ENCODE measurements at places on chromosomes 16 and 17. TPM values are rescaled to one million over a fixed set of nuclear protein-coding genes. Genes with fewer than 3 reads are reported as not detected.

- H3K4me3 ChIP-seq, result peak overlapping the region; percentile 85
- no peaks in the 10 kb centered on the region for H3K36me3 ChIP-seq
- no peaks in the 10 kb centered on the region for H3K27me3 ChIP-seq
- DNase-seq, result peak; percentile 56
Observed at GRCh38 chr17:17495536-17496188, 533 bp downstream of the RASD1 start.

DNA sequence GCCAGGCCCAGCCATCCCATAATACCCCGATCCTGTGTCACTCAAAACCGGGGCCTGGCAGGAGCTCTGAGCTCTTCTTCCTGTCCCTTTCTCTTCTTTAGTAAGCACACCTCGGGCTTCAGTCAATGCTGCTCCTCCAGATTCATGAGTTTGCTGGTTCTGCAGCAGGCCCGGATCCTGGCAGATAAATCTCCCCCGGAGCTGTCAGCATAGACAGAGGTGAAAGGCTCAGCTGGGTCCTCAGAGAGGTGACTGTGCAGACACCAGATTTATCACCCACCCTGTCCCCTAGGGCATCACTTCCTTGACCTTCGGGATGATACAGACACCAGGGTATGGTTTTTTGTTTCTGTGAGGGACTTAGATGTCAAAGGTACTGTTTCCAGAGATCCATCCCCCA, 242.5 kb upstream of the N4BP1 start:
- no peak overlapping the region for H3K4me3 ChIP-seq
- no peaks in the 10 kb centered on the region for H3K36me3 ChIP-seq
- no peak overlapping the region for H3K27ac ChIP-seq
- H3K27me3 ChIP-seq, result no peaks in the 10 kb centered on the region
- DNase-seq, result no peak
- H3K4me1 ChIP-seq, result no peaks in the 10 kb centered on the region

GRCh38 chr17:9355846-9356245, 219.8 kb downstream of the STX8 start:
- H3K4me3 ChIP-seq, result no peak overlapping the region
- H3K27me3 ChIP-seq, result no peaks in the 10 kb centered on the region
- H3K27ac ChIP-seq, result no peak overlapping the region
- no peak for DNase-seq
- H3K4me1 ChIP-seq, result peaks cover 13% of the 10 kb centered on the region

DNA sequence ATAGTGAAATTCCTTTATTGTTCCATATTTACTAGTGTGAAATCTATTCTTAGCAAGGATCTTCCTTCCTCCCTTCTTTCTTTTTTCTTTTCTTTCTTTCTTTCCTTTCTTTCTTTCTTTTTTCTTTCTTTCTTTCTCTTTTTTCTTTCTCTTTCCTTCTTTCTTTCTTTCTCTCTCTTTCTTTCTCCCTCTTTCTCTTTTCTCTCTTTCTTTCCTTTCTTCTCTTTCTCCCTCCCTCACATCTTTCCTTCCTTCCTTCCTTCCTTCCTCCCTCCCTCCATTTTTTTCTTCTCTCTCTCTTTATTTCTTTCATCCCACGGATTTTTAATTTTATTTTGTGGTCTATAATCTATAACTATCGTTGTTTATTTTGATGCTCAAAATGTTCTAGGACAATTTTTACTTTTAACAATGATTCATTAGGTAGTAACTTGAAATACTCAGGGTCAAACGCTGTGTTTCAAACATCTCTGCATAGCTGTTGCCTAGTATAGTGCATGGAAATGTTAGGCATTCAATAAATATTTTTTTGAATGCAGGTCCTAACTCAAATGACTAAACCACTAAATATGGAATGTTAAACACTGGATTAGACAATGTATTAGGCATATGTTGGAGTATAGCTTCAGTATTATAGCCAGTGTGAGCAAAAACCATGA, 178.3 kb downstream of the MAP2K6 start:
- no peak overlapping the region for H3K4me3 ChIP-seq
- peak; percentile 63 for DNase-seq
- no peaks in the 10 kb centered on the region for H3K36me3 ChIP-seq
- peaks cover 16% of the 10 kb centered on the region for H3K4me1 ChIP-seq
- no peak overlapping the region for H3K27ac ChIP-seq

Gene SEPTIN1
- not detected for total RNA-seq

Gene C16orf74
- total RNA-seq, result 13.2 TPM

Gene LRRC75A
- total RNA-seq, result 0.13 TPM

DNA sequence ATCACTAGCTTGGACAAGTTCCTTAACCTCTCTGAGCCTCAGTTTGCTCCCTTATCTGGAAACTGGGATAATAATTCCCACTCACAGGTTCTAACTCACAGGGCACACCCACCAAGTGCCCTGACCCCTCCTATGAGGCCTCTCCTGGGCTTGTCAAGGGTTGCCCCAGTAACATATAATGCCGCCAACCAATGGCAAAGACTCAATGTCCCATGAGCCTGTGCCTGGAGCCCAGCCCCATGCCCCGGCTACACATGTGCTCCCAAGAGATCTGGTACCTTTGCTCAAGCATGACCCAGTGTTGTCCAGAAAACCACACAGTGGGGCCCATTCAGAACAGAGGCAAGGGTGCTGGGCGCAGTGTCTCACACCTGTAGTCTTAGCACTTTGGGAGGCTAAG, 8.5 kb upstream of the FBXL19 start:
- no peaks in the 10 kb centered on the region for H3K36me3 ChIP-seq
- DNase-seq, result no peak
- H3K27me3 ChIP-seq, result no peaks in the 10 kb centered on the region
- no peaks in the 10 kb centered on the region for H3K4me1 ChIP-seq
- no peak overlapping the region for H3K27ac ChIP-seq
- H3K4me3 ChIP-seq, result no peak overlapping the region

- no peak overlapping the region for H3K4me3 ChIP-seq
- no peak for DNase-seq
- no peaks in the 10 kb centered on the region for H3K4me1 ChIP-seq
- H3K27me3 ChIP-seq, result peaks cover 50% of the 10 kb centered on the region
- no peak overlapping the region for H3K27ac ChIP-seq
Observed at GRCh38 chr17:74850914-74851313, 8.8 kb downstream of the GRIN2C start.

Gene PYDC1
- total RNA-seq, result not detected

GRCh38 chr16:88534638-88535190, 35.5 kb upstream of the ZC3H18 start:
- no peaks in the 10 kb centered on the region for H3K27me3 ChIP-seq
- no peaks in the 10 kb centered on the region for H3K36me3 ChIP-seq
- peak overlapping the region; percentile 90 for H3K4me3 ChIP-seq
- peak; percentile 82 for DNase-seq
- peaks cover 5% of the 10 kb centered on the region for H3K4me1 ChIP-seq

DNA sequence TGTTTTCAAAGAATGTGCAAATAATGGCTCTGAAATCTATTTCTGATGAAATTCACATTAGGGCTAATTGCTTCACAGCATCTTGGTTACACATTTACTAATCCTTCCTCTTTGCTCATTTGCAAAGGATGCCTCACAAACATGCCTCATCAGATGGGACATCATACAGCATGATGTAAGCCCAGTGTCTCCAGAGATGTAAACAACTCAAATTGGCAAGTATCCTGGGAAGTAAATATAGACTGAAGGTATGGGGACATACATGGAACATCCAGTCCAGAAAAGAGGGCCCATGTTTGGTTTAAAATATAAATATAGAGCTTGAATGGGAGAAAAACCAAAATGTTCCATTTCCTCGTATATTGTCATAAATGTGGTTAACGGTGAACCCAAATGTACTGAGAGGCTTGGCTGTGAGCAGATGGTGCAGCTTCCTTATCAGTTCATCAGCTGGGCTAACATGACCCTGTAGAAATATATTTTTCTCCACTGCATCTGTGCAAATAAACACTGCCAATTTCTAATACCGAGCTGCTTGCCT, 142.9 kb upstream of the NUDT7 start:
- DNase-seq, result peak; percentile 44
- H3K4me3 ChIP-seq, result no peak overlapping the region
- no peaks in the 10 kb centered on the region for H3K36me3 ChIP-seq
- no peaks in the 10 kb centered on the region for H3K4me1 ChIP-seq
- H3K27me3 ChIP-seq, result peaks cover 4% of the 10 kb centered on the region

DNA sequence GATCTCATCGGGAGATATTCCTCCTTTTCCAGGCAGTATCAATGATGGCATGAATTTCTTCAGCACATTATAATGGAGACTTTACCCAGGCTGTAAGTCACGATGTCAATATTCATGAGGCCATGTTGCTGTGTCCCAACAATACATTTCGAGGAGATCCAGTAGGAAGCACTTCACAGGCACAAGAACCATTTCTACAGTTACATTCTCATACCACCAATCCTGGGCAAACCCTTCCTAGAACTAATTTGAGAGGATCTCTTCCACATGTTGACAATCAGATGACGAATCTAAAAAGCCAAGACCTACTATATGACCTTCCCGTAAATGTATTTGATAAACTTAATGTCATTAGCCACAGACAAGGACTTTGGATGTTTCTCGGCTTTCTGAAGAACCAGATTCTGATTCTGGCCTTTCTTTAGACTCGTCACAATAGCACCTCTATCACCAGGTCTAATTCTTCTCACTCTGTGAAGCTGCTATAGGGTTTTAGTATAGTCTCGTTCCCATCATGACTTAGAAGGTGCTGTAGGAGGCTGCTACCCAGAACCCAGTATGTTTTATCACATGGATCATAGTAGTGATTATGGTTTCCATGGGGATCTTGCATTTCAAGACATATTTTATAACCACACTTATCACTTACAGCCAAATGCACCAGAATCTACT, 40.2 kb downstream of the C16orf87 start:
- peak overlapping the region; percentile 79 for H3K4me3 ChIP-seq
- no peaks in the 10 kb centered on the region for H3K4me1 ChIP-seq
- no peaks in the 10 kb centered on the region for H3K27me3 ChIP-seq
- no peaks in the 10 kb centered on the region for H3K36me3 ChIP-seq
- peak overlapping the region; percentile 74 for H3K27ac ChIP-seq
- peak; percentile 17 for DNase-seq

GRCh38 chr16:49510654-49511305, 137.2 kb downstream of the C16orf78 start:
- no peaks in the 10 kb centered on the region for H3K27me3 ChIP-seq
- H3K4me1 ChIP-seq, result no peaks in the 10 kb centered on the region
- DNase-seq, result no peak
- no peak overlapping the region for H3K4me3 ChIP-seq

DNA sequence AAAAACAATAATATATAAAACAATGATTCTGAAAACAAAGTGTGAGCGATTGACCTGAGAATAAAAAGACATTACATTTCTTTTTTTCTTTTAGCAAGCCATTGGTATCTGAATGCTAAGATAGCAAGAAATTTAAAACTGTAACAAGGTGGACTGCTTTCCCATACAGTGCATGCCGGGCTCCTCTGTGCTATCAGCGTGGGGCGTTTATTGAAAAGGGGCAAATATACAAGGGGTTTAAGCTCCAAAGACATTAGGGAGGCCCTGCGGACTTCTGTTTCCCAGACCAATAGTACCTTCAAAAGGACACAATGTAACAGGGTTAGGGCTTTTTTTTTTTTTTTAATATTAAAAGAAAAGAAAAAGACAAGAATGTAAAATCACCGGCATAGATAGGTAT, 261.3 kb downstream of the ZFHX3 start:
- H3K4me1 ChIP-seq, result peaks cover 17% of the 10 kb centered on the region
- no peaks in the 10 kb centered on the region for H3K27me3 ChIP-seq
- H3K36me3 ChIP-seq, result no peaks in the 10 kb centered on the region
- no peak overlapping the region for H3K4me3 ChIP-seq
- peak overlapping the region; percentile 69 for H3K27ac ChIP-seq

- no peak overlapping the region for H3K27ac ChIP-seq
- no peak for DNase-seq
- peaks cover 17% of the 10 kb centered on the region for H3K36me3 ChIP-seq
- H3K4me3 ChIP-seq, result no peak overlapping the region
- no peaks in the 10 kb centered on the region for H3K4me1 ChIP-seq
Observed at GRCh38 chr17:55777471-55777971, 26.7 kb downstream of the PCTP start.

DNA sequence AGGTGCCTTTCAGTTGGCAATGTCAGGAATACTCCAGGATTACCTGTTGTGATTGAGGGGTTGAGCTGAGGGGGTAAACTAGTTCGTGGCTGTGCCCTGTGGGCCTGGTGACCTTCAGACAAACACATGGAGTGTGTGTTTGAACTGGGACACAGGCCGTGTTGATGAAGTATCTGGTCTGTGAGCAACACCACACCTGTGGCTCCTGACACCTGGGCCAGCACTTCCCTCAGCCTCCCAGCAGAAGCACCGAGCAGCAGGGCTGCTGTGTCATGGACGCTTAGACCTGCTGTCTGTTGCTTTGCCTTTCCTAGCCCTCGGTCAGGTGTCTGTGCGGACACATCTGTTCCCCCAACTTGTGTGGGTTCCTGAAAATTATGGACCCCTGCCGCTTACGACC, 82.9 kb downstream of the KSR1 start:
- H3K27ac ChIP-seq, result no peak overlapping the region
- no peak overlapping the region for H3K4me3 ChIP-seq
- no peaks in the 10 kb centered on the region for H3K36me3 ChIP-seq
- no peak for DNase-seq

DNA sequence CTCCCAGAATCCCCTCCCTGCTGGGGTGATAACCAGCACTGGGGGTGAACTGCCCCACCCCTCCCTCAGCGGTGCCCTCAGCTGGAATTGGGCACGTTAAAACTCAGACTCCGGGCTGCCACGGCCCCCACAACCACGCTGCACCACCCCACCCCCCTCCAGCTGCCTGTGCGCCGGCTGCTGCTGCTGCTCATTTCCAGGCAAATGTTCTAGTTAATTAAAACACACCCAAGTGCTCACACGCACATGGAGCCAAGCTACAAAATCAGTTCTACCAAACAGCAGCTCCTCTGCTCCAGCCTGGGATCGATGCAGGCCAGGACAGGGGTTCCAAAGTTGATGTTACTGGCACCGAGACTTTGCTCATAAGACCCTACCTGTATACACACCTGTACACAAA, 180.5 kb downstream of the ZNF423 start:
- no peaks in the 10 kb centered on the region for H3K4me1 ChIP-seq
- H3K4me3 ChIP-seq, result no peak overlapping the region
- no peak overlapping the region for H3K27ac ChIP-seq
- peak; percentile 16 for DNase-seq
- H3K27me3 ChIP-seq, result no peaks in the 10 kb centered on the region
